ENCODE measurements at places on chromosomes 16 and 17.

GRCh38 chr16:88727871-88728270 is 21.6 kb downstream of the CTU2 start:
- DNase-seq = no peak

DNA sequence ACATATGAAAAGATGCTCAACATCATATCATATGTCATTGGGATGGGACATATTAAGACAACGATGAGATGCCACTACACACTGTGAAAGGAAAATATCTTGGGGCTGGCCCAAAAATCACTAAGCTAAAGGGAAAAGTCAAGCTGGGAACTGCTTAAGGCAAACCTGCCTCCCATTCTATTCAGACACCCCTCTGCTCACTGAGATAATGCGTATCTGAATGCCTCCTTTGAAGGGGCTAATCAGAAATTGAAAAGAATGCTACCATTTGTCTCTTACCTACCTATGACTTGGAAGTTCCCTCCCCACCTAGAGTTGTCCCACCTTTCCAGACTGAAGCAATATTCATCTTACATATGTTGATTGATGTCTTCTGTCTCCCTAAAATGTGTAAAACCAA is 11.2 kb upstream of the TRIM25 start:
- DNase-seq = no peak

GRCh38 chr17:81727324-81728031 is 15.4 kb downstream of the SLC25A10 start:
- no peak for DNase-seq

- no peak for DNase-seq
Observed at GRCh38 chr17:10286324-10286723, 86.5 kb downstream of the MYH13 start.

DNA sequence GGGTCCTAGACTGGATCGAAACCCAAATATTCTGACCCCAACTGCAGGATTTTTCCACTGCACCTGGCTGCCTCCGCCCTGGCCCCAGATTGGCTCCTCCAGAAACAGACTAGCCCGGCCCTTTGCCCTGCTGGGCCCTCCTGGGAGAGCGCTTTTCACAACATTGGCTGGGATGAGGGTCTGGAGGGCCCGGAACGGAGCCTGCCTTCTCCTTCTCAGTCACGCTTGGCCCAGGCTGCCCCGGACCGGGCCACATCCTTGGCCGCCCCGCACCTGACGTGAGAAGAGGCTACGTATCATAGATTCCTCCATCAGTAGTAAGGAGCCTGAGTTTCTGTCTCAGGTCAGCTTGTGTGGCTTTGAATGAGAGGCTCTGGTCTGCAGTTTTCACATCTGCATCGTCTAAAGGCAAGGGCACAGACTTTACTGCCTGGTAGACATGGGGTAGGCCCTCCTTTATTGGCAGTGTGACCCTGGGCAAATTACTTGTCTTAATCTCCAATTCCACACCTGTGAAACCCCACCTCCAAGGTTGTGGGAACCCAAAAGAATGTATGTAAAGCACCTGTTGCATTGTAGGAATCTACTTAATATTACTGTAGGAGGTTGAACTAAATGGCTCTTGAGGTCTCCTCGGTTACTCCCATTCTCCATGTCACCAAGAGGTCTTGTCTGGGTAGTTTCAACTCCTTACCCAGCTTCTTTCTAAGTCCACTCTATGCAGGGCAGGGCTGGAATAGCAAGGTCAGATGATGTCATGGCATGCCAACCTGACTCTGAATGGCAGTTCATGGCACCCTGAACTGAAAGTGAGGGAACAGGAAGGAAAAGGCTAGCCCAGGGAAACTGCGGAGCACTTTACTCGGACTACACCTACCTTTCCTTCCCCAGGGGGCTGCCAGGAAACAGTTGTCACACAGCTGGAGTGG is 661 bp downstream of the LRRC3C start:
- no peak for DNase-seq
